ENCODE measurements at places on chromosomes 2 and 18.

DNA sequence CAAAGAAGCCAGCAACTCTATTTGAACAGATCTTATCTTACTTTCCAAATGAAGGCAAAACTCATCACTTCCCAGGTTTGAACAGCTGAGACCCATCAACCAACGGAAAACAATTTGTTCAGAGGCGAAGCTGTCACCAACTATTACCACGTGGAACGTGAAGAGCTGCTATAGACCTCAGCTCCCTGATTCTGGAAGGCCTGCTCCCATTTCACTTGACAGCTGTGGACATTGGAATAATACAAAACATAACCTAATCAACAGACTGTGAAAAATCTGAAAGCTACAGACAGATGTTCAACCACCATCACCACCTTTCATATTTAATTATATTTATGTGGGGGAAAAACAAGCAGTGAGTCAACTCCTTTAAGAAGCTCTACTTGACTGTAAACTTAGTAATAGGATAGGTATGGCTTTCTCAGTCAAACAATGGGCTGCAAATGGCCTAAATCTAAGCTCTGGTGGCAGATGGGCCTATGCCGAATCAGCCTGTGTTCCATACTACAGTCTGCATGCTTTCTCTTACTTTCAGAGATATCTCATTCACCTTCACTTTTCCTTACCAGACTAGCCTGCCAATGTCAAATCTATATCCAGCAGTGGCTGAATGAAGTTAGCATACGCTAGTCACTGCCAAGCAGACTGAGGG, 896.4 kb downstream of the TDRD15 start:
- DNase-seq, result no peak

DNA sequence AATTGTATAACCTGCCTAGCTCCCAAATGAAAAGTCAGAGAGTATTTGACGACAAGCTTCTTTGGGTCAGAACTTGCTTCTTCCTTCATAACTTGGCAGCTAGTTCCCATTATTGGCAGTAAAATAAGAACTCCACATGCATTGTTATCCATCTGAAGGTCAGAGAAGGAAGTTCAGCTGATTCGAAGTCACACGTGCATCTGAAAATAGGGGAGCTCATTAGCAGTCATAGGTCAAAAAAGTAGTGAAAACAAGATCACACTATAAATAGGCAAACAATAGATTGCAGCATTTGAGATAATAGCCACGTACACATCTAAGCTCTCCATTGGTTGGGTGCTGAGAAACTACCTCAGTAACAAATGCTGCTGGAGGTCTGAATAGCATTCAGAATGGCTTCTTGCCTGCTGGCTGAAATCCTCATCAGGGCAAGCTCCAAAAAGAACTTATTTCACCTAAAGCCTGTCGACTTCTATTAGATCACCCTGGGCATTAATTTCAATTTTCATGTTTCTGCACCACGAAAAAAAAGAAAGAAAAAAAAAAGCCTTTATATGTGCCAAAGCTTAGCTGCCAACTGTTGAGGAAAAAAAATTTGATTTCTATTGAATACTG, 1492.9 kb upstream of the CELF4 start:
- no peak for DNase-seq

DNA sequence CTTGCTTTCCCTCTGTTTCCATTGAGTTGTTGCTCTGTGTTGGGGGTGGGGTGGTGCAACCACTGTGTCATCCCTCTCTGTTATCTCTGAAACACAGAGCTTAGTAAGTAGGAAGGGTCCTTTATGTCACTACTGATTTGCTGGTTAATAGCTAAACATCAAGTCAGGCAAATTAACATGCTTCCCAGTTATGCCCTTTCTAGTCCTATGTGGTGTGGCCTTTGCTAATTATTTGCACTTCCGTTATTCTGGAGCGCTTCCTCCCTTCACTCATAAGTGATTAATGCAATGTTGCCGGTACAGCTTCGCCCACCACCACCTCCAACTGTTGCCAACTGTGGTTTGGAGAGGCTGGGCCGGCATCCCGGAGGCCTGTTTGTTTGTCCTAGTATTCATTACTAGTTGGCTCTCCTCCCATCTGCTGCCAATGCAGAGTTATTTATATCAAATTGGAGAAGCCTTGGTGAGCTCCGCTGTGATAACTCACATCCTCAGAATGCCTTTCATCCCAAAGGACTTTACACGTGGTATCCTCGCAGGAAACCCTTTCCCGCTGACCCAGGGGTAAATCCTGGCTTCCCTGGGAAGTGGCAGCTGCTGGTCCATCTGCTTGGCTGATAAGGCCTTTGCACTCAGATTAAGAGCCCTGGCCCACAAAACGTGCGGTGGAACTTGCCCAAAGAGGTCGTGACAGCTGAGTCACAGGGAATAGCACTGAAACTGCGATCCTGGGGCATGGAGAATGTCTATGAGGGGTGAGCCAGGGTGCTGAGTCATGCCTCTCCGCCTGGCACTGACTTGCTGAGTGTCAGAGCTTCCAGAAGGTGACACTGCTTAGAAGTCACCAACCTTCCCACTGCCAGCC, 72.0 kb upstream of the ZCCHC2 start:
- DNase-seq, result no peak

- DNase-seq, result peak; percentile 35
Observed at GRCh38 chr18:71442731-71443141, 1101.4 kb downstream of the CBLN2 start.

- no peak for DNase-seq
Observed at GRCh38 chr2:130986890-130987493, 106.3 kb downstream of the FAM168B start.
